ENCODE measurements at places on chromosomes 1 and 21.
A peak's percentile ranks its signal among the peaks of the same experiment; 100 is the strongest.

- DNase-seq: no peak
Observed at GRCh38 chr21:42652527-42653230, 742 bp upstream of the PDE9A start.

DNA sequence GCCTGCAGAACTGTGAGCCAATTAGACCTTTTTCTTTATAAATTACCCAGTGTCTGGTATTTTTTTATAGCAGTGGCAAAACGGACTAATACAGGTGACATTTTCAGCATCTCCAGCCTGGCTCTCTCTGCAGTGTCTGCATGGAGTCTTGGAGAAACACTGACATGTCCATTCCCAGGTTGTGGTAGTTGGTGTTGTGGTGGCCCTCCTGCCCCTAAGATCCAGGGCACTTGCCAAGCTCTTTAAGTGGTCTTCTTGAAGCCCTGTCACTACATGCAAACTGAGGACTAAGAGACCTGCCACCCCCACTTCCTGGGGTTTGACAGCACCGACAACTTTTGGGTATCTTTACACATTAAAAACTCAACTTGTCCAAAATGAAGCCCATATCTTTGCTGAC is 419.4 kb downstream of the NPHP4 start:
- no peak for DNase-seq

DNA sequence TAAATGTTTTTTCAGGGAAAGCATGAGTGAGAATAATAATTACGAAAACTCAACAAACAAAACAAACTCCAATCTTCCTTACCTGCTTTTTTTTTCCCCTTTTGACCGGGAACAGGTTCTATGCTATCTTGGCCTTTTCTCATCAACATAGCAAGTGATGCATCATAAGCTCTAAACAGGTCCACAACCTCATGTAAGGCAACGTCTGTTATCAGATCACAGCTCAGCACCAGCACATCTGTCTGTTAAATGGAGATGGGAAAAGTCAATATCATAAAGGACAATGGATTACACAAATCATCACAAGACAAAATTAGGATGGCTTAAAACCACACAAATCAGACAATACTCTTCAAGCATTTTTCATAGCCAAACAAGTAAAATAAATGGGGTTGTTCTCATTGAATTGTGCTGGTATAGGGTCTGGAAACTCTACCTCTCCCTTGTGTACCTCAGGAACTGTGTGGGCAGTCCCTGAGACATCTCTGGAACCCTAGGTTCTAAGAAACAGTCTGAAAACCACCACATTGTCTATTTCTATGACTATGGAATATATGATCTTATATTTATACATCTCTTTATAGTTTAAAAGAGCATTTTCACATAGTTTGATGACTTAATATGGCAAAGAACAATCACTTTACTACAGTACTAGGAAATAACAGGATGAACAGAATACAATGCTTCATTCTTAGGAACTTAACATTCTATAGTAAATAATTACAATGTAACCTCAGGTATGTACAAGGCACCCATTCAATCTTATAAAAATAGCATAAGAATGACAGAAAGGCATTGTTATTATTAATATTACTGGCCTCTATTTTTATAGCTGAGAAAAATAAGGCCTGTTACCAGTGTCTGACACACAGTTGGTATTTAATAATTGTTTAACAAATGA is 44.7 kb downstream of the EIF2B3 start:
- DNase-seq: no peak

DNA sequence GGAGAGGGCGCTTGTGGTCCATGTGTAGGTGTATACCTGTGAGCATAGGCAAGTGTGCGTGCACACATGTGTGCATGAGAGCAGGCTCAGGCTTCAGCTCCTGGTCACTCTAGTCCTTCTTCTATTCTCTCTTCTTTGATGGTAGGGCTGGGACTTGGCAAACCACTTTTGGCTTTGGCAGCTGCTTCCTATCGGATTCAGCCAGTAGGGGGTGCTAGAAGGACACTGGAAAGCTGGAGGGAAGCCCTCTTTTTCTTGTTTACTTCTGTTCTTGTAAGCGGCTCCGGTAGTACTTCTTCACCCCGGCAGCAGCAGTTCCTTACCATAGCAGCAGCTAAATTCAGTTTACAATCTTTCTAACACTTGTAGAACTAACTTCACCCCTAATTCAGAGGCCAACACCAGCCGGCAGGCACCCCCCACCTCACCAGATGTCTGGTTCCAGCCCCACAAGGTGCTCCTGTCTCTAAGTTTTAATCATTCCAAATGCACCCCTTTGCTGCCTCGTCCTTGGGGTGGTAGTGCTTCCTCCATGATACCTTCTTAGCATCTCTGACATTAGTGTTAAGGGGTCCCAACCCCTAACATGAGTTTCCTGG is 25.1 kb downstream of the NENF start:
- DNase-seq: no peak

- no peak for DNase-seq
Observed at GRCh38 chr1:9699361-9699760, 47.8 kb downstream of the PIK3CD start.

DNA sequence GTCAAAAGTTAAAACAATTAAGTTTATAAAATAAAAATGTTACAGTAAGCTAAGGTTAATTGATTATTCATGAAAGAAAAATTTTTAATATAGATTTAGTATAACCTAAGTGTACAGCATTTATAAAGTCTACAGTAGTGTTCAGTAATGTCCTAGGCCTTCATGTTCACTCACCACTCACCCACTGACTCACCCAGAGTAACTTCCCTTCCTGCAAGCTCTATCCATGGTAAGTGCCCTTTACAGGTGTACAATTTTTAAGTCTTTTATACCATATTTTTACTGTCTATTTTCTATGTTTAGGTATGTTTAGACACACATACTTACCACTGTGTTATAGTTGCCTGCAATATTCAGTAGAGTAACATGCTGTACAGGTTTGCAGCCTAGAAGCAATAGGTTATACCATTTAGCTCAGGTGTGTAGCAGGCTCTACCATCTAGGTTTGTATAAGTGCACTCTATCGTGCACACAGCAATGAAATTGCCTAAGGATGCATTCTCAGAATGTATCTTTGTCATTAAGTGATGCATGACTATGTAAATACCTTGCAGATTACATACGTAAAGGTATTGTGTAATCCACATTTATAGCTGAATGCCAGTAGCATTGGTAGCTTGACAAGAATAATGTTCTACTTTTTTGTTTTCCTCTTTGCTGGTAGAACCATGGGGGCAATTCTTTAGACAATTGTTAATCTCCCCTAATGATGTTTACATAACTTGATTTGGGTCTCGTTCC is 35.7 kb upstream of the GPR88 start:
- peak; percentile 64 for DNase-seq

DNA sequence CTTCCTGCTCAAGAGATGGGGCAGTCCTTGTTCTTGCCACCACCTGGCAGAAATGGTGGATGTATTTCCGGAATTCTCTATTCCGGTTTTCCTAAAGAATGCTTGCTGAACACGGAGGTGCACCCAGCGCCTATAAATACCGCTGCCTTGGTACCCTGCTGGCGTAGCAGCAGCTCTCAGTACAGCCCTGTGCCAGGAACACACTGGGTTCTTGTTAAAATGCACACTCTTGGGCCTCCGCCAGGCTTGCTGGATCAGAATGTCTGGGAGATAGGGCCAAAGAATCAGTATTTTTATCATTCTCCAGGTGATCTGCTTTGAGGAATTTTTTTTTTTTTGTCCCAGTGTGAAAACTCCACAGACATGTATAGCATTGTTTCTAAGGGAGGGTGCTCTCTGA is 54.2 kb downstream of the IGSF5 start:
- no peak for DNase-seq

DNA sequence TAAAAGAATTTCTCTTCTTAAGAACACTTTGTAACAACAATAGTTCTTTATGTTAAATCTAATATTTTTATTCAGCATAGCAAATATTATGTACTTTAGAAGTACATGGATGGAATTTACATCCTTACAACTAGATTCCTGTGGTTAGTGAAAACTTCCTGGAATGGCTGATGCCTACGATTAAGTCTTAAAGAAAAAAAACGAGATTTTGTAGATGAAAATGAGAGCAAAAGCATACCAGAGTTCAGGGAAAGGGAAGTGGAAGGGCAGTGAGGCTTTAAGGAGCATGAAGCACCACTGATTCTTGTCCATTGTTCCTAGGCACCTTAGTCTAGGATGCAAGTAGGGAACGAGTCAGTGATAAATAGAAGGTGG is 26.7 kb downstream of the CFH start:
- no peak for DNase-seq

DNA sequence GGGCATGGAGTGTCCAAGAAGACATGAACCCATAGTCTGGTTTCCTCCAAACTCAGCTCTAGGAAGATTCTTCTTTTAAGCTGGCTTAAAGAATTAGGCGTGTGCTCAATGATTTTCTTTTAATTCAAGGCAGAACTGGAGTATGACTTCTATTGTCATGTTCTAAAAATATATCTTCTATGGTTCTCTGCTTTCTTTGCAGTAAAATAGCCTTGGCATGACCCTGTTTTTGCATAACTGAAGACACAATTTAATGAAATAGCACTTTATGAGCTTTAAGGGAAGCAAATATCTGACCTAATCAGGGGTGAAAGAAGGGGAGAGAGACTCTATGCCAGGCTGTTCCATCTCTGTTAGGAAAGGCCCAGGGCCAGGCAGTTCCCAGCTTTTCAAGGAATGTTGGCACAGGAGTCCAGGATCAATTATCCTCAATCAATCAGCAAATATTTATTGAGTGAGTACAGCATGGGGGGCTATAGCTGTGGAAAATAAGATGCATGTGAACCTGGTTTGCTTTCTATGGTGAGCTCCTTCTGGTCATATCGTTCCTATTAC is 7.2 kb upstream of the CSF1 start:
- DNase-seq: no peak

GRCh38 chr1:169106095-169106920 is at the start of gene ATP1B1:
TSS of gene ATP1B1 (plus strand) at chr1:169106690. CDS start at chr1:169106830, 140 bp downstream.
- DNase-seq: no peak

DNA sequence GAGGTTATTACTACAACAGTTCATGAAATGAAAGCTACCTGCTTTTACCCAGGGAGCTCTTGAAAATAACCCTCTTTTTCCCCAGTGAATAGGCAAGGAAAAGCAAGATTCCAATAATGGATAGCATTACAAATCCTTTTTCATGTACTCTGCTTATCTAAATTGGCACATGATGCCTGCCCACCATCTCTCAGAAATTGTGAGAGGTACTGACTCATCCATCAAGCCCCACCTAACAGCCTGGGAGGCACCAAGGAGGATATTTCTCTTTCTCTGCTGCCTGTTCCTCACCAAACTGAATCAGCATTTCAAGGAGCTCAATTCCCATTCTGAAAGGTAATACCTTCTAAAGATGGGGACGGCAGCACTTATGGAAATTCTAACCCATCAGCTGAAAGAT is 34.4 kb downstream of the PALMD start:
- DNase-seq: no peak

GRCh38 chr1:201780952-201781351 is 48.0 kb upstream of the IPO9 start:
- no peak for DNase-seq

DNA sequence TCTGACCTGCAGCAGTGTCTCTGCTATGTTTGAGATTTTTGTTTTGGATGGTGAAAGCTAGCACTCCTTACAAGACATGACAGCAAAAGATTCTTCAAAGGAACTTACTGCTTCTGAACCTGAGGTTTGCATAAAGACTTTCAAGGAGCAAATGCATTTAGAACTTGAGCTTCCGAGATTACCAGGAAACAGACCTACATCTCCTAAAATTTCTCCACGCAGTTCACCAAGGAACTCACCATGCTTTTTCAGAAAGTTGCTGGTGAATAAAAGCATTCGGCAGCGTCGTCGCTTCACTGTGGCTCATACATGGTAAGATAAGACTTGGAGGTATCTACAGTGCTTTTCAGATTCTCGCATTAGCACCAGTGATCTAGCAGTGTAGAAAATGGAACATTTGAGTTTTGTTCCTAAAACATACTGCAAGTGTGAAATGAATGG is 200.2 kb downstream of the PDE4B start:
- no peak for DNase-seq

DNA sequence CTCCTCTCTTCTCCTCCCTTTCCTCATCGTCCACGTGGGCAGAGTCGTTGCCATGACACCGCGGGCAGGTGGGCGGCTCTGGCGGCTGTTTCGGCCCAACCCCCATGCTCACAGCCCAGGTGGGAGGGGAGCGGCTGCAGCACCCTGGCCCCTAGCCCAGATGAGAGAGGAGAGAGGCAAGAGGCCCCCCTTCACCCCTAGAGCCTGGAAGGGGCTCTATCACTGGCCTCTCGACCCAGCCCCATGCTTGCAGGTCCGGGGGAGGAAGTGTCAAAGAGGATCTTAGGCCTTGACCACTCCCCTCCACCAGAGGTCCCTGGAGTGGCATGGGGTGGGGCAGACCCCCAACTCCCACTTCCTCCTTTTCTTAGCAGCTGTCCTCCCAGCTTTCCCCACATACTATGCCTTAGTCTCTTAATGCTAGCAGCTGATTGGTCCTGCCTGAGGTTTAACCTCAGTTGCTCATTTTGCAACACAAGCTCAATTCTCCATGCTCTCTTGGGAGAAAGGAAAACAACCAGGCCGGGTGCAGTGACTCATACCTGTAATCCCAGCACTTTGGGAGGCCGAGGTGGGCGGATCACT is 10.4 kb downstream of the DLGAP3 start:
- no peak for DNase-seq

GRCh38 chr1:20950679-20951078 is 163.6 kb upstream of the HP1BP3 start:
- DNase-seq: no peak

DNA sequence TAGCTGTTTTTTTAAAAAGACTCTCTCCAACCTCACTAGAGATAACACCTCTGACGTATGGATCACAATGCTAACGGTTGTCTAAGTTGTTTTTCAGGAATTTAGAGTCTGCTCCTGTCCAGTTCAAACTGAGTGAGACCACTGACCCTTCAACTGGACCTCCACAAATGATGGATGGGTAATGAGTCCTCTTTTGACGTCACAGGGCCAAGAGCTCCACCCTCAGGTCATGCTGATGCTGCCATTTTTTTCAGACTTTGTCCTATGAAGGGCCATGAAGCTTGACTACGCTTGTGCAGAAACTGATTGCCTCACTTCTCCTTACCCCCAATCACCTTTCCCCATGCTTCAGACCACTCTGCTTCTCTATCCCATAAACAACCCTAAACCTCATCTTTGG is 16.6 kb downstream of the GRIK3 start:
- no peak for DNase-seq

GRCh38 chr1:26353210-26353859 is 595 bp downstream of the CRYBG2 start:
- DNase-seq: no peak

GRCh38 chr1:209549443-209550205 is 33.9 kb upstream of the CAMK1G start:
- no peak for DNase-seq

- DNase-seq: no peak
Observed at GRCh38 chr1:201772178-201772577, 56.8 kb upstream of the IPO9 start.

DNA sequence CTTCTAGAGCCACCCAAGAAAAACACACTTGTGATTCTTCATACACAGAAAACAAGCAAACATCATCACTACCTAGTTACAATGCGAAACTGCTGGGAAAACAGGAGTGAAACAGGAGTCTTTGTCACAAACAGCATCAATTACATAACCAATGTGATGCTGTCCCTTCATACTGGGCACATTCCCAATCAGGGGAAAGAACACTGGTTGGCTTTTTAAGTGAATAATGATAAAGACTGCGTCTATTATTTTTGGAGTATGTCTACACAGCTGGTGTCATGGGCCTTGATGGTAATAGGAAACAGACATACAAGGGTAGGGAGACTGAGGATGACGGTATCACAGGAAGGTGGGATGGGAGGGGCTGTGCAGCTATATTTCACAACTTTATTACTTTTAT is 43.3 kb downstream of the SIPA1L2 start:
- no peak for DNase-seq
